ENCODE measurements at places on chromosomes 13 and 19.

DNA sequence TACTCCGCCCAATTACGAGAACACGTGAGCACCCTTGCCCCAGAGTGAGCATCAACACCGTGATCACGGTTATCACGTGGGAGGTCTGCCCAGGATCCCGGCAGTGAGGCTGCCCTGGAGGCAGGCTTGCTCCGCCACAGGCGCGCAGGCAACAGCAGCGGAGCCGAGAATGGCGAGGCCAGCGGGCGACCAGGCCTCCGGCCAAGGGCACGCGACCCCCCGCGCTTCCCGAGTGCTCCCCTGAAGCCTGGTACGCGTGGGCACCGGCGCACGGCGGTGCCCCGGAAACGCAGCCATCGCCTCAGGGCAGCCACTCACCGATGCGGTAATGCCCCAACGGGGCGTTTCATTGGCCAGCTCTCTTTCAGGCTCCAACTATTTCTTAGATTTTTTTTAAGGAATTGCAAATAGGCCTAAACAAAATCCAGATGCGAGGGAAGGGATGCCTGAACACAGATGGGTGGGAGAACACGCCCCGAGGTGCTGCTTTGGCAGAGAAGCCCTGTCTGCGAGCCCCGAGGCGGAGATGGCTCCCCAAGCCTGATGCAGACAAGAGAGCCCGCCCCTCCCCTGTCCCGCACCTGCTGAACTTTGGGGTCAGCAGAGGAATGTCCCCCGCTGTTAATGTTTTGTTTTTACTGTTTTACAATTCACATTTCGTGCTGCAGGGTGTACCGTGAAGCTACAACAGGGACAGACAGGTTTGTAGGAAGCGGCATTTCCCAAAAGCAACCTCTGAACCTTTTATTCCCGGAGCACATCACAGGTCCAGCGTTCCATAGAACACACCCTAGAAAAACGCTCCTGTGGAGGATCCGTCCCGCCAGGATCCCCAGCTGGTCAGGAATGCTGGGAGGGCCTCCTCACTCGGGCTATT lies 132.7 kb downstream of the ZDHHC20 start:
- no peak for DNase-seq

GRCh38 chr19:56917529-56917928 lies 77.0 kb upstream of the PEG3 start:
- no peak for DNase-seq

- peak; percentile 23 for DNase-seq
Measured at GRCh38 chr19:9945319-9945966, 9.1 kb upstream of the OLFM2 start.

DNA sequence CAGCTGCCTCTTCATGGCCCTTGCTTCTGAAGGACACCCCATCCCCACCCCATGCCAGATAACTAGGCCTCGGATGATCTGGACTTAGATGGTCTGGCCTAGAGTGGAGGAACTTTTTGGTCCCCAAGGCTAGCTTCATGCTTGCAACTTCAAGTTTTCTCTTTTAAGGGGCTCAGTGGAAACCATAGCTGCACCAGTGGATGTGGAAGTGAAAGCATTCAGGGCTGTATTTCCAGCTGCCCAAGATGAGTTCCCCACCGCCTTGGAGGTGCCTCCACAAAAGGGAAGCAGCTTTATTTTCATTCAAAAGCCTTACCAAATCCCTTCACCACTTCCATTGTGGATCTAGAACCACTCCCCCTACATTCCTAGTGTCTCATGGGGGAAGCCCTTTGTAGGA lies 17.6 kb upstream of the GSX1 start:
- DNase-seq, result no peak

DNA sequence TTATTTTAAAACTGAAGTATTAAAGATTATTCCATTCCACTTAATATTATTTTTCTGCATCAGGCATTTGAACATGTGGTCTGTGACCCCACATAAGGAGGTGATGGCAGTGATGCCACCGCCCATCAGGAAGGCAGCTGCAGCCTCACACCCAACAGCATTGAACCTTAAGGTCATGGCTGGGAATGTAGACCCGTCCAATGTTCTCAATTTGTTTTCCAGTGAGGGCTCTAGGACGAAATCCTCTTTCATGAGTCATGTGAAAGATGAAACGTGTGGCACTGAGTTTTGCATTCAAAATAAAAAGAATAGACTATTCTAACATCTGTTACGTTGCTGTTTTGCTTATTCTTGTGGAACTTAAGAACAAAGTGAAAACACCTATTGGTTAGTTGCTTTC lies 74.5 kb upstream of the ANKRD10 start:
- DNase-seq, result no peak

- DNase-seq, result no peak
Measured at GRCh38 chr19:29615891-29616425, 9.9 kb downstream of the POP4 start.

DNA sequence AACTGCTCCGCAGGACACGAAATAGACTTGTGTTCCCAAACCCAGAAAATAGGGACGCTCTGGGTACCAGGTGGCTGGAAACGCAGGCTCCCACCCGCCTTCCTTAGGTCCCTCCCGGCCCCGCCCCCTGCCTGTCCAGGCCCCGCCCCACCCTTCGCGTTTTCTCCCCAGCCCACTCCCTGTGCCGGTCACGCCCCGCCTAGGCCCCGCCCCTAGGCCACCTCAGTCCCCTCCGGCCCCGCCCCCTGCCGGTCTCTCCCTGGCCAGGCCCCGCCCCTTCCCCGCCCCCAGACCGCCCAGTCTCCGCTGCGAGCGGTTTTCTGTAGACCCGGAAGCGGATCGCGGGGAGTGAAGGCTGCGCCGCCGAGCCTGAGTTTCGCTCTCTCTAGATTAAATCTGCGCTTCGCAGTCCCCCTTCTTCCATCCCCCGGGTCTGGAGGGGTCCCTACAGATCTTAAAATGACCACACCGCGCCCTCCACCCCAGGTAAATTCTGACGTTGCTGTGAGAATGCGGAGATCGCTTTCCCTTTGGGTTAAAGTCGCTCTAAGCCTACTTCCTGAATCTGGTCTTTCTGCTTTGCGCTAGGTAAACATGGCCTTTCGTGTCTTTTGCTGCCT lies 3.7 kb upstream of the ZNF665 start:
- DNase-seq, result peak; percentile 89

- no peak for DNase-seq
Measured at GRCh38 chr13:25906191-25906661, 145.6 kb downstream of the SHISA2 start.

DNA sequence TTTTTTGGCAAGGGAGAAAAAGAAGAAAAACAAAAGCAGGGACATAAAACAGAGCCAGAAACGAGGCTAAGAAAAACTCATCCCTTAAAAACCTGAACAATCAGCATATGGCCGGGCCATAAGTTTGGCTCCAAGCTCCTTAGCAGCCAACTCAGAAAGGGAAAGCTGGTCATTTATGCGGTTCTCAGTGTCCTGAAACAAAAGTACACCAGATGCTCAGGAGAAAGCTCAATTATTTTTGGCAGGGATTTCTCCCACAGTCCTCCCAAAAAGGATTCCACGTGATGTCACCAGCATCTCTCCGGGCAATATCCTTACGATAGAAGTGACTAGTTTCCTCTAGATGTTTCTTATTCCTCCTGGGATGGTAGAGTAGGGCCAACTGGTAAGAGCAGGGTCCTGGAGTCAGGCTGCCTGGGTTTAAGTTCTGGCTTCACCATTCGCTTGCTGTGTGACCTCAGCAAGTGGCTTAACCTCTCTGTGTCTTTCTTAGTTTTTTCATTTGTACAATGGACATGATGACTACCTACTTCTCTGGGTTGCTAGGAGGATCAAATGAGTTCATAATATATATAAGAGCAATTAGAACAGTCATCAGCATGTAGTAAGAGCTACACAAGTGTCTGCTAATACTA lies 34.0 kb downstream of the PIN1 start:
- no peak for DNase-seq

GRCh38 chr19:14672188-14672872 lies 2.3 kb downstream of the ADGRE3 start:
- DNase-seq, result no peak

GRCh38 chr19:32873247-32873959 lies 3.8 kb upstream of the SLC7A9 start:
- no peak for DNase-seq

DNA sequence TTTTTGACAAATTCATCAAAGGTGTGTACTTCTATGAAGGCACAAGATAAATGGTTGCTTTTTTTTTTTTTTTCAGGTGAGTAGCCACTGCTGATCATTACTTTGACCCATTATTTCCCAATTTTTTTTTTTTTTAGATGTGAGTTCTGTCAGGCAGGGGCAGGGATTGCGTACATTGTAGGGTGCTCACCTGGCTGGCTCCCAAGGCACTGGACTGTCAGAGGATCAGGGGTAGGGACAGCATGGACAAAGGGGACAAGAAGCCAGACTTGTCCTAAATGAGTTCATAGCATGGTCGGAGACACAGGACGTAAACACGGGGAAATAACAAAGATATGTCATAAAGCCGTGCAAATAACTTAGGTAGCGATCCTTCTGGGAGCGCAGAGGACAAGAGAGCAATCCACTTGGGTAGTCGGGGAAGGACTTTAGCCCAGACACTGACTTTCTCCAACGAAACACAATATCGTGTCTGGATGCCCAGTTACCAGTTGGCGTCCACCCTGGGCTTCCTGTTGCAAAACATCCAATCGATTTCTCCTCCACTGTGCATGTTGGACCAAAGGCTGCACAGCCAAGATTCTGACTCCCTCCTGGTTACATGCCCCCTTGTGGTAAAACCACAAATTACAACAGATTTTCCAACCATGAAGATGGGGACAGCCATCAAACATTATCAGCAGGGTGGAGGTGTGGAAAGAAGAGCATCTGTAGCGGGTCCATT lies 27.5 kb upstream of the KATNAL1 start:
- DNase-seq, result no peak

- no peak for DNase-seq
Measured at GRCh38 chr13:31793246-31793645, 53.9 kb downstream of the RXFP2 start.

DNA sequence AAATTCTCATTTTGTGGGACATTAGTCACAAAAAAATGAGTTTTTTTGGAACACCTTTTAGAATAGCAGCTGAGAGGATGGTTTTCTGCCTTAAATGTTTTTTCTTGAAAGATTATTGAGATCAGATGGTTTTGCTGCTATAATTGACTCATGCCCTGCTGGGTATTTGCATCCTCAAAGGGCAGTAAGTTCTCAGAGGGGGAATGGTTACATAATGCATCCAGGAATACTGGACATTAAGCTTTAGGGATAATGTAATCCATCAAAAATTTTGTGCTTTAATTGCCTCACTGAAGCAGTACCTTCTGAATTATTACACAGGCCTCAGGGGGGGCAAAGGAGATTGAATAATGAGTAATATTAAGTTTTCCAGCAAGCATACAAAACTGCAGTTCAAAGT lies 866.3 kb upstream of the SPRY2 start:
- no peak for DNase-seq

DNA sequence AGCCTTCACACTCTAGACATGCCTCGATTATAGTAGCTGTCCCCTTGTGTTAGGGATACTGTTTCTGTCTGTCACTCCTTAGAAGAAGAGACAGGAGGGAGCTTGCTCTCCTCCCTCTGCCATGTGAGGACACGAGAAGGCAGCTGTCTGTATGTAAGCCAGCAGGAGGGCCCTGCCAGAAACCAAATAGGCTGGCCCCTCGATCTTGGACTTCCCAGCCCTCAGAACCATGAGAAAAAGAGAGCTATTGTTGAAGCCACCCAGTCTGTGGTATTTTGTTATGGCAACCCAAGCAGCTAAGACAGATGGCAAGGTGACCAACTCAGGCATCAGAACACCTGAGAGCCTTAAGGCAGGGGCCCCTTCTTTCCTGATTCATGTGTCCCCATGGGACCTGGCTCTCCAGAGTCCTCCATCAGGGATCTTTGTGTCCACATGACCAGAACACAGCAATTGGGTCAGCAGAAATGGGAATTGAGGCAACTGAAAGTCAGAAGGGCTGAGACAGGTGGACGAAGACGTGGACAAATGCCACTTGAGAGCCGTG lies 65.6 kb upstream of the NPAS1 start:
- DNase-seq, result no peak

DNA sequence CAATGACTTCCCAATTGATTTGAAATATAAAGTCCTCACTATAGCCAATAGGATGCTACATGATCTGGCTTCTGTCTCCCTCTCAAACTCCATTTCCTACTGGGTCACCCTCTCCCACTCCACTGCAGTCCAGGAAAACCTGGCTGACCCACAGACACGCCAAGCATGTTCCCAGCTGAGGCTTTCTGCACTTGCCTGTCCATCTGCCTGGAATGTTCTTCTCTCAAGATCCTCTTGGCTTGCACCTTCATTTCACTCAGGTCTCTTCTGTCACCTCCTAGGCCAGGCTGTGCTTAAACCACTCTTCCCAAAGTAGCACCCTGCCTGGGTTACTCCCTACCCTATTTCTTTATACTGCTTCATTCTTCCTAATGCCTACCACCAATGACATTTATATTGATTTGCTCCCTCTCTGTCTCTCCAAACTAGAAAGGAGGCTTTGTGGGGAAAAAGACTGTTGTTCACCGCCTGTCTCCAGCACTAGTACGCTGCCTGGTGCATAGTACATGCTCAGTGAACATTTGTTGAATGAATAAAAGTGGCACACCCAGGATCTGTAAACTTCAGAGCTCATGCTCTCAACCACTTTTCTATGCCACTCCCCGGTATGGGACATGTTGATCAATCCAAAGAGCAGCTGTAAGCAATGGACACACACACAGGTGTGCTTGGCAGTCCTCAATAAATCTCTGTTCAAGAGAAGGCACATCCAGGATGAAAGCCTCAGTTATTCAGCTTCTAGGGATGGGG lies 261.3 kb downstream of the FOXO1 start:
- DNase-seq, result no peak

DNA sequence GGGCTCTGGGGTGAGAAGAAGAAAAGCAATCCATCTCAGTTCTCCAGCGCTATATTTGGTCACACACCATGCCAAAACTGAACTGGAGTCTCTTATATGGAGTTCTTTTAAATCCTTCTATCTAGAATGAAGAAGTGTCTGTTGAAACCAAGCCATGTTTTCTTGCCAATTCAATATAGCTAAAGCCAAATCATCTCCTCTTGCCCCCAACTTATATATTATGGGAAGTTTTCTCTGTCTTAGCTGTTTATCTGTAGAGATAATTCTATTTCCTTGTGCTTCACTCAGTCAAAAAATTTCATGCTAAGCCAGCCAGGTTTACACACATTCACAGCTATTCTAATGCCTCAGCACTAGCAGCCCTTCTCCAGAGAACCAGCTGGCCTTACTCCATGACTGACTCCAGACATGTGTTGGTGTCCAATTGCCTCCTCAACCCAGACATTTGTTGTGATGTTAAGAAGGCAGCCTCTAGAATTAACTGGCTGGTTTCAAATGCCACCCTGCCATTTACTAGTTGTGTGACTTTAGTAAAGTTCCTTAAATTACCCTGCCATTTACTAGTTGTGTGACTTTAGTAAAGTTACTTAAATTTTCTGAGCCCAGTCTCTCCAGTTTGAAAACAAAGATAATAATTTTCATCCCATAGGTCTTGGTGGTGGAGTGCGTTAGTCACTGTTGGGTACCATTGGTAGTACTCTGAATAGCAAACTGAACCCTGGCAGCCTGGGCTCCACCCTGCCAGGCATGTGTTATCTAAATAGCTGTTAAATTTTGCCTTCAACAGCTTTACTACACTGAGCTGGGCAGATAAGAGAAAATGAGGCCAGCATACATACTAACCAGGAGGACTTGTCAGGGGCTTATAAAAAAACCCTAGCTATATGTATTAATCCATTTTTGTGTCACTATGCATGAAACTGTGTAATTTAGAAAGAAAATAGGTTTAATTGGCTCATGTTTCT lies 525.1 kb downstream of the LMO7 start:
- no peak for DNase-seq

- DNase-seq, result no peak
Measured at GRCh38 chr13:27280009-27280656, 9.5 kb downstream of the RASL11A start.
